Thoracic aorta (tissue), 2 donors: ENCODE measurements at places on chromosomes 3 and 15.

DNA sequence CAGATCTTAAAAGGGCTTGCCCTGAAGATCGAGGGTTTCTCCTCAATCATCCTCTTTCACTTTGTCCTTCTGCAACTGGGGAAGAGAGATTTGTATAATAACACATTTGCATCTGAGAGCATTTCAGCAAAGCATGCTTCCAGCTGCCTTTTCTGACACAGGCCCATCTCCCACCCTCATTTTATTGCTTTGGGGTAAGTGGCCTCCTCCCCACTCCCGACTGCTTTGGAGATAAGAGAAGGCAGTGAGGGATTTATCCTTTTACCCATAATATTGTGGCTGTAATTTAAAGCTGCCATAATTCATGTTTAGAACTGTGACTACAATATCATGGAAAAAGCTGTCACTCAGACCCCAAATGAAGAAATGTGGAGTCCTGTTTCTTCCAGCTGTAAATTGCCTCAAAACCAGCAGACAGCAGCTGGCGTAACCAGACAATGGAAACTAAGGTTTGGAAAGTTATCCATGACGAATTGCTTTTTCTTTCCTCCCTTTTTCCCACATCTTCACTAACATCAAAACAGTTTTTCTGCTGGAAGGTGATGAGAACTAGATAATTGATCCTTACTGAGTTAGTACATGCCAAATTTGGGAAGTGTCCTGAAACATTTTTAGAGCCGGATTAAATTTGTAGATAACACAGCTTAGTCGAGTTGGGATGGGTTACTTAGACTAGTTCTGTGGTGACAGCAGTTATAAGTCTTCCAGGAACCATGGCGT is 104.2 kb upstream of the PFN2 start:
- DNase-seq = no peak
- H3K4me1 ChIP-seq = no peaks in the 10 kb centered on the region
- no peaks in the 10 kb centered on the region for H3K27me3 ChIP-seq
- no peak overlapping the region for H3K27ac ChIP-seq
- no peaks in the 10 kb centered on the region for H3K36me3 ChIP-seq

DNA sequence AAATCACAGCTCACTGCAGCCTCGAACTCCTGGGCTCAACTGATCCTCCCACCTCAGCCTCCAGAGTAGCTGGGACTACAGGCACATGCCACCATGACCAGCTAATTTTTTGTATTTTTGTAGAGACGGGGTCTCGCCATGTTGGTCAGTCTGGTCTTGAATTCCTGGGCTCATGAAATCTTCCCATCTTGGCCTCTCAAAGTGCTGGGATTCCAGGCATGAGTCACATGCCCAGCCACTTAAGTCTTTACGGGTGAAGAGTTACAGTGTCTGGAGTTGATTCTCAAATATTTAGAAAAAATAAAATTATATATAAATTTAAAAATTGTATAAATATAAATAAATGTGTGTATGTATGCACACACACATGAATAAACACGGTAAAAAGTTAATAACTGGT is 14.5 kb upstream of the KBTBD12 start:
- no peak for DNase-seq
- H3K36me3 ChIP-seq = no peaks in the 10 kb centered on the region
- no peaks in the 10 kb centered on the region for H3K4me1 ChIP-seq
- no peaks in the 10 kb centered on the region for H3K27me3 ChIP-seq

GRCh38 chr3:31974471-31974870 is 6.6 kb downstream of the OSBPL10 start:
- H3K27ac ChIP-seq = no peak overlapping the region
- H3K4me1 ChIP-seq = peaks cover 16% of the 10 kb centered on the region

DNA sequence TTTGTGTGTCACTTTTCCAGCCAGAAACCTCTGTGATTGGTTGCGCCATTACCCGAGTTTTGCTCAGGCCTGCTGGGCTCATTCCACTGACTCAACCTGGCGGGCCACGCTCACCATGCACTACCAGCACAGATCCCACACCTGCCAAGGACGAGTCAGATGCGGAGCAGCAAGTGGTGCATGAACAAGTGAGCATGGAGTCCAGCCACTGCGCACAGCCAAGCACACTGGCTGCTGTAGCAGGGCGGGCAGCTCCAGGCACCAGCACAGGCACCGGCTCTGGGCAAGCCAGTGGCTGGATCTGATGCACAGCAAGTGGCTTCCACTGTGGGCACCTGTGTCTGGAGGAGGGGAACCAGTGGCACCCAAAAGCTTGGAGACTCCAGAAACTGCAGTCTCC is 110.4 kb downstream of the CBLB start:
- H3K27me3 ChIP-seq = no peaks in the 10 kb centered on the region
- no peaks in the 10 kb centered on the region for H3K36me3 ChIP-seq
- no peak for DNase-seq
- peaks cover 3% of the 10 kb centered on the region for H3K4me1 ChIP-seq

DNA sequence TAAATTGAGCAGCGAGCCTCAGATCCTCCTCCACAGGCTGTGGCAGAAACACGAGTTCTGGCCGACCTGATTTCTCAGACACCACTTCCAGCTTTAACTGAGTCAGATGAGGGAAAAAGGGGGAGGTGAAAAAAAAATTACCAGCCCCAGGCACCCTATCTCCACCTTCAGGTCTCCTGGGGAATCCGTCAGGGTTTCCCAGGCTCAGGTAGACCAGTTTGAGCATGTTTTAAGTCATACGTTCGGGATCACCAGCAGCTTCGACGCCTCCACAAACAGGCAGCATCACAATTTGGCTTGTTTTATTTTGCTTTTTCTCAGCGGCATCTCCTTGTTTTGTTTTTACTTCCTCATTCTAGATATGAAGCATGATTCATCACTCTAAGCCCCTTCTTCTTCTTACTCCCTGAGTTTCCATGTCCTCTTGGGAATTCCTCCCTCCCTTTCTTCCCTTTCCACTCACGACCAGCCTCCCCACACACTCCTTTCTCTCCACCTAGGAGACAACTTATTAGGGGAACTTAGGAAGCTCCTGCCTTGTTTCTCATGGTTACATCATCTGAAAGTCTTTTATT is 190.1 kb downstream of the ZNF621 start:
- no peak for DNase-seq
- no peaks in the 10 kb centered on the region for H3K27me3 ChIP-seq
- H3K27ac ChIP-seq = no peak overlapping the region
- no peak overlapping the region for H3K4me3 ChIP-seq
- H3K4me1 ChIP-seq = no peaks in the 10 kb centered on the region
- no peaks in the 10 kb centered on the region for H3K36me3 ChIP-seq

DNA sequence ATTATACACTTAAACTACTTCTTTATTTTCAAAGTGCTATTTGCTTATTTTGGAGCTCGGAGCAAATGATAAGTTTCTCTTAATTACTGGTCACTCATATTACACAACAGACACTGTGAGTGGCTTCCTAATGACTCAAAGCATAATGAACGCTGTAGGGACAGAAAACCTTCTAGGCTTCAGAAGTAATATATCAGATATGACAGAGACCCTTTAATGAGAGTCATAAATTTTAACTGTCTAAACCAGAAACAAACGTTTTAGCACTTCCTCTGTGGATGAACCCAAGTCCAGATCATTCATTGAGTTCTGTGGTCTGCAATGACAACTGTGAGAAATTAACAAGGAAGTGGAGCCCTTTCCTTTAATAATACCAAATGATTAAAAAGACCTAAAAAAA is 66.6 kb downstream of the ARPP21 start:
- DNase-seq = no peak
- H3K36me3 ChIP-seq = no peaks in the 10 kb centered on the region
- H3K27me3 ChIP-seq = no peaks in the 10 kb centered on the region
- no peak overlapping the region for H3K4me3 ChIP-seq
- no peak overlapping the region for H3K27ac ChIP-seq
- H3K4me1 ChIP-seq = no peaks in the 10 kb centered on the region
